Activated T-cell treated with anti-CD3 and anti-CD28 coated beads, Interleukin-2, amount 50 U/mL, for 72 hours (primary cell): ENCODE measurements at places on chromosomes 5 and 9. TPM values are rescaled to one million over a fixed set of nuclear protein-coding genes. Genes with fewer than 3 reads are reported as not detected.

Gene TMEM167A
- total RNA-seq = 76.6 TPM

Gene ENC1
- 0.60 TPM for total RNA-seq

Gene C9
- not detected for total RNA-seq

Gene ADGRD2
- not detected for total RNA-seq

Gene TPPP
- 0.29 TPM for total RNA-seq

Gene IFNA13
- not detected for total RNA-seq

Gene ITGA1
- 5.6 TPM for total RNA-seq

Gene ALAD
- 27.5 TPM for total RNA-seq

Gene TOR1A
- 49.3 TPM for total RNA-seq

Gene ABLIM3
- 0.14 TPM for total RNA-seq

Gene TMEM252
- total RNA-seq = not detected

Gene RETREG1
- 29.4 TPM for total RNA-seq

Gene AHRR
- total RNA-seq = 82.2 TPM
